Stimulated activated CD4-positive, alpha-beta T cell treated with anti-CD3 and anti-CD28 coated beads, Interleukin-1b, Interleukin-23, amount 100 ng/mL, for 1 hour (primary cell): ENCODE measurements at places on chromosomes 6 and 20.

DNA sequence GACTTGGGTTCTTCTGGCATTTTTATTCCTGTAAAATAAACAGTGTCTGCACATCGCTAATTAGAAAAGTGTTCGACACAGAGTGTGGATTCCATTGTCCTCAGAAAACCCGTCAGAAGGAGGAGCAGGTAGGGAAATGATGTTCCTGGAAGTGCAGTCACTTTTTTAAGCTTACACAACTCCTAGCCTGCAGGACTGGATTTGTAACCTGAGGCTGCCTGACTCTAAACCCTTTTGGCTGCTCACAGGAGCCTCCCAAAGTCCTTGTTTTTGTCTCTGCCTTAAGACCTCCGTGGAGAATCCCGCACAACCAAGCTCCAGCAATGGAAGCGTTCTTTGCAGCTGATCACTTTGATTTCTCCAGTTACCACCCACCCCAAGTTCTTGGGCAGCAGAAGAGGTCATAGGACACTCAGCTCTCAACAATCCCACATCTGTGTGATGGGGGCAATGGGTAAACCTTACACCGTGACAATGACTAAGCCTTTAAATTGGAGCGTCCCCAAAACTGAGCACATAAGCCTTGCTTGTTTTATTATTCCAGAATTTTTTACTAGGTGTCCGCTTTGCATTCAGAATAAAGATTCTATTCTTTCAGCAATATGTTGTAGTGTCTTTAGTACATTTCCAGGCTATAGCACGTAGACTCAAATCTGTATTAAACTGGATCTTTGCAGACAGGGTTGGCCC is 227.9 kb downstream of the TBXT start:
- DNase-seq: no peak

DNA sequence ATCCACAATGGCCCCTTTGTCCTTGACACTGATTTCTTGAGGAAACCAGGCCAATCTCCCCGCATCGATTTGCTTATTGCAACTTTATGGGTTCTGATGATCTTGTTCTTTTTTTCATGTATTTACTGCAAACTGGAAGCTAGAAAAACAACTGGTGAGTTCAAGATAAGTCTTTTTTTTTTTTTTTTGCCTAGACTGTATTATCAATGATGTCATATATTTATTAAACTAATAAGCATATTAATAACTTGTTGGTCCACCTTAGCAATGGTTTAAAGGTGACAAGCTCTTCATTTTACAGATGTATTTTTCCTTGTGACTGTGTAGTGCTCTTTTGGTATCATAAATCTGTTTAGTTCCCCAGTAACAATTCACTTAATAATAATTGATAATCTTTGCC is 79.0 kb upstream of the NOX3 start:
- DNase-seq: no peak

- DNase-seq: no peak
Measured at GRCh38 chr6:10451828-10452509, 37.1 kb upstream of the TFAP2A start.

GRCh38 chr6:15109338-15110090 is 136.4 kb upstream of the JARID2 start:
- no peak for DNase-seq

GRCh38 chr20:11511821-11512220 is 405.9 kb upstream of the BTBD3 start:
- DNase-seq: no peak

DNA sequence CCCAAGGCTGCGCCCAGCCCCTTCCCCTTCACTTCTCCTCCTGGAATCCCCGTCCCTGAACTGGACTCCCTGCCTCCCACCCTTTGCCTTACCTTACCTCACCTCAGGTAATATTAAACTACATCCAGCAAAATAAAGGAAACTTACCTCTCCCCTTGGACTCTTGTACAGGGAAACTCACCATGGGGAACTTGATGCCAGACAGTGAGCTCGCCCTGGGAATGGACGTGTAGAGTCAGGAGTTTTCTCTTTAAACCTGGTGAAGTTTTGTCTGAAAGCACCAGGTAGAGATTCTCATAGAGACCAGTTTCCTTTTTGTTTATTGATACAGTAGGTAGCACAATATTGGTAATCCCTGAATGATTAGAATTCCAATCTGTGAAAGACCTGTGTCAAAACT is 544 bp upstream of the HLA-C start:
- DNase-seq: no peak

DNA sequence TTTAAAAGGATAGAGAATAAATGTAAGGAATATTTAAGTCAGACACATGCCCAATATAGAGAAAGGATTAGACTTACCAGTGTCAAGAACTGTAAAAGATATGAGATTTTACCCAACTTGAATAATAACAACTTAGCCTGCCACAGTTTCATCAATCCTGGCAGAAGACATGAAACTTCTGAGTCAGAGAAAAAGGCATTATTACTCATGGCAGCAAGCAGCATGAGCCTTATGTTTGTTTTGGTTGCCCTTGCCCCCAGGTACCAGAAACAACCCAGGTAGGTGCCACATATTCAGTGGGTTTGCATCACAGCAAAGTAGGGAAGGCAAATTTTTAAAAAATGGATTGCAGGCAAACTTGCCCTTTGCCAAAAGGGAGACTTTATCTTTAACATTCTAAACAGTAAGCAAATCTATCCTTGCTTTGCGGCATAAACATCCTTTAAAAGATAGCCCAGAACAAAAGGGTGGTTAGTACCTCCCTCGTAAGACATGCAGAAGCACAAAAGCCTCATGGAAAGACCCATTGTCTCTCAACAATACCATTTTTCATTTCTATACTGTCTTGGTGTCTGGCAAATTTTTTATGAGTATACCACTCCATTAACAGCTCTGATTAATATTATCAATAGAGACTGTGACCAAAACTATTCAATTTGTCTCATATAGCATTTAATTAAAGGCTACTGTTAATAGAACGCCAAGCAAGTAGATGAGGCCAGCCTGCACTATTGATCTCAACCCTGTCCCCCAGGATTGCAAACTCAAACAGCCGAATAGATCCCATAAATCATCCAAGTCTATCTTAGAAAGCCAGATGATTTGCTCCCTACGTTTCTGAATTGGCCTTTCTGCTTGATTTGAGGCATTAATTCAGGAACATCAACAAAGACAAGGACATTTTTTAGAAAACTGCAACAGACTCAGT is 185.1 kb downstream of the COL19A1 start:
- no peak for DNase-seq

DNA sequence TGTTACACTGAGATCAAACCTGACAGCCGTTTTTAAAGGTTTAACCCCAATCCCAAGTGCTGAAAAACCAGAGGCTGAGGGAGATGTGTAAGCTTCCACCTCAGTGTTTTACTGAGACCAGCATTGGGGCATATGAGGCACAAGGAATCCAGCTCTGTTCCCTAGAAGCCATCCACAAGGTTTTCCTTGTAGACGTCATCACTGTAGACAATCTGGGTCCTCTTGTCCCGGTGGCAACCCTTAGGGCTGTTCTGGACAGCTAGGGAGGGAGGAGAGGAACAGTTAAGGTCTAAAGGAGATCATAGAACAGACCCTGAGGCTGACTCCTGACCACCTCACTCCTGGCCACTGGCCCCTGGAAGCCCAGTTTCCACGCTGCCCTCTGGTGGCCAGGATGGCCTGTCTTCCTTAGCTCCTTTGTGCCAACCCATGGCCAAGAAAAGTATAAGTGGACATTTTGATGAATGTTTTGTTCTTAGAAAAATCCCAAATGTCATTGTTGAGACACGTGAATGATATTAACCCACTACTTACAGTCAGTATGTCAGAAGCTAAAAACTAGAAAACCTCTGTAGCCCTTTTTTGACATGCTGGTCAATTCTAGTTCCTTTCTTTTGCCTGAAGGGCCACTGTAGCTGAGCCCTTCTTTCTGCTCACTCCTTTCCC is 6.4 kb downstream of the CFB start:
- no peak for DNase-seq

DNA sequence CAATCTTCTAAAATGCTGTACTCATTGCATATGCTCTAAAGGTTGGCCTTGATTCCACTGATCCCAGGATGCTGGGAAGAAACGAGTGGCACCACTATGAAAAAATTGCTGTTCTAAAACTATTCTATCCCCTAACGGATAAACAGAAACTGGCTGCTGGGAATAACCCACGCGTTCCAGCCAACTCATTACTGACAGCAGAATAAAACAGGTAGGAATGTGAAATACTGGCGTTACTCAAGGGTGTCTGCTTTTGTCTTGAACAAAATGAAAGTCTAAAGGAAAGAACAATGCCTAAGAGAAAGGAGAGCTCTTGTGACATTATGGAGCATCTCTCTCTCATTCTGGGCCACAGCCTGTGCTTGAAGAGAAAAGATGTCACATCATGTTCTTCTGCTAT is 26.1 kb downstream of the GPR63 start:
- no peak for DNase-seq

- no peak for DNase-seq
Measured at GRCh38 chr6:140636908-140637402, 1262.5 kb upstream of the CITED2 start.

DNA sequence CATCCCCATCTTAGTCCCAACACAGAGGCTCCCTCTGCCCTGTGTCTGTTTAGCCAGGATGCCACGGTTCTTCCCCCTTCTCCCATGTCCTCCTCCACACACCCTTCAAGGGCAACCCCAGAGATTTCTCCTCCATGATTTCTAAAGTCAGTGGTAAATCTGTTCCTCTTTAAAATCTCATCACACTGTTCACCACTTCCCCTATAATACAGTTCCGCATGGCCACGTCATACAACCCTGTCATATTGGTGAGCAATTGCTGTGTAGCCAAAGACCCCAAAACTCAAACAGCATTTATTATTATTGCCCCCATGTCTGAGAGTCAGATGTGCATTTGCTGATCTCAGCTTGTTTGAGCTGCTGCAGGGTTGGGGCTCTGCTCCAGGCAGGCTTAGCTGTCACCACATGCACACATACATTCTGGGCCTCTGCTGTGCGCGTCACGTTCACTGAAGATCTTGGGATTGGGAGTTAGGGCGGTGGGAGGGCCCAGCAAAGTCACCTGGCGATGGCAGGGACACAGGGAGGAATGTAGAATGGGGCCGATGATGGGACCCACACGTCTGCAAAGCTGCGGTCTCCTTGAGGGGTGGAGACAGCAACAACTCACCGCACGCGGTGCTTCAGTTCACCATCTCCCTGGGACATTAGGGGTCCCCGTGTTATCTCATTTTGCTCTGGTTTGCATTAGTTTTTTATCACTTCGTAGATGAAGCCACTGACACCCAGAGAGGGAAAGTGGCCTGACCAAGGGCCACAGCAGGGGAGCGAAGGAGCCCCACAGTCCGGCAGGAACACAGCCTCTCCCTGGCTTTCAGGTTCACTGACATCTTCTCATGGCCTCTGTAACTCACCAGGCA is 36.9 kb upstream of the CD93 start:
- DNase-seq: no peak

DNA sequence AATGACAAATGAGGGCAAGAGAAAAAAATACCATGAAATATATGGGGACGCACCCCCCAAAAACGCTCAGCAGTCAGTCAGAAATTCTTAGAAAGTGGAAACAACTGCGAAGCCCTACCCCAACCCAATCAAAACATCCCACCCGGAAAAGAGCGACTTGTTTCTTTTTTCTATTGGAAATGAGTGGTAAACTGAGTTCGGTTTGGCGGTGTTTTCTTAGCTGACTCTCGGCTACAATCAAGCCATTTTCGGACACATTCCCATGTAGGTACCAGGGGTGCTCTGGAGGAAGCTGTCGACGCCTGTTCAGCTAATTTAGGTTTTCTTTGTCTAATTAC is 1.9 kb upstream of the FOXF2 start:
- no peak for DNase-seq

- DNase-seq: no peak
Measured at GRCh38 chr6:13485923-13486562, 1.4 kb downstream of the GFOD1 start.

GRCh38 chr20:391041-391711 is 10.6 kb downstream of the TRIB3 start:
- no peak for DNase-seq

DNA sequence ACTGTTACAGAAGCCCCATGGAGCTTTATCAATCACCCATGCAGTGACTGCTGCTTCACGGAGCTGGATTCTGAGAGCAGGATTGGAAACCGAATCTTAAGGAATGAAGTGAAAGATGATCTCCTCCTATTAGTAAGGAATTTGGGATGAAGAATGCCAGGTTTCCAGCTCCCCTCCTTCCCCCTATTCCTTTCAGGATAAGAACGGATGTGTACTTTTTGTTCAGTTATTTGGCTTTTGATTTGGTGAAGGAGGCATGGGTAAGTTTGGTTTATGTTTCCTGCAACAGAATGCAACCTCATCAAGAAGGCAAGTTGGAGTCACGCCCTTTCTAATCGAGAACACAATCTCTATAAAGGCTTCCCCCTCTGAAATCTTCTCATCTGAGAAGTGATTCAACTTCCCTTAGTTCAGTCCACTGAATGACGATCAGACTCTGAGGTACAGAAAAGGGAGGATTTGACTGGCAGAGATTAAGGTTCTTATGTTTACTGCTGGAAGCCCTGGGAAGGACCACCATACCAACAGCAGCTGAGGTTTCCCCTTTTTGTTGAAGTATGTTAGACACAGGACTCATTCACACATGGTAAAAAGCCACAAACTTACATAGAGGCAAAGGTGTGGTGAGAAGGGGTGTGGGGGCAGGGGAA is 5.5 kb downstream of the ELMO2 start:
- DNase-seq: no peak

- DNase-seq: no peak
Measured at GRCh38 chr20:63483834-63484233, 11.4 kb upstream of the KCNQ2 start.

- no peak for DNase-seq
Measured at GRCh38 chr6:40485795-40486194, 101.4 kb downstream of the LRFN2 start.

DNA sequence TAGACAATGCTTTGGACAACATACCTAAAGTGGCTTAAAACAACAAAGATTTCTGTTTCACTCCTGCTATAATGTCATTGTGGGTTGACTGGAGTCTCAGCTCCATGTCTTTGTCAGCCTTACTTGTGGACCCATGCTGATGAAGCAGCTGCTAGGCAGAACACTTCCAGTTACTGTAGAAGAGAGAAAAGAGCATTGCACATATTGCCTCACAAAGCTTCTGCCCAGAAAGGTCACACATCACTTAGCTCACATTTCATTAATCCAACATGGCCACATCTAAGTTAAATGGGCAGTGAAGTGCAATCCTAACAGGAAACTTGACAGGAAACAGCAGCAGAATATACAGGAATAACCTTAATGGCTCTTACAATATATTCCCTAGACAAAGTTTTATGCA is 480.5 kb upstream of the HTR1E start:
- DNase-seq: no peak

DNA sequence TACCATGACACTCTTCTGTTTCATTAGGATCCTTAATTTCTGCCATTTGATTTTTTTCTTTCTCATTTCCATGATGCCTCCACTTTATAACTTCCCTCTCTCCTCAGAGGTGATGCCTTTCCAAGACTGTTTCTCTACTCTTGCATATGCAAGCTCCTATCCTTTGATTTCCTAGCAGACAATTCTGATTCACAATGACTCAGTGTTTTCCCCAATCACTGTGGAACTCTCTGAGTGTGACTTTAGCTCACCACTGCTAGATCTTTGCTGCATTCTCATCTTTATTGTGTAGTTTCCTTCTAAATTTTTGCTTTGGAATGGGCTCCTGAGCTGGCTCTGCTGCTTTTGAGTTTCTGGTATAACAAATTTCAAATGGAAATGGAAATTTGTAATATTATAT is 184.9 kb downstream of the TINAG start:
- no peak for DNase-seq
